Liver (tissue), 10 donors: ENCODE measurements at places on chromosomes 7 and 10. TPM values are rescaled to one million over a fixed set of nuclear protein-coding genes. Genes with fewer than 3 reads are reported as not detected.

Gene RBP4
- total RNA-seq = 2,873 TPM

Gene BUD31
- 28.6 TPM for total RNA-seq

Gene LSM8
- 37.0 TPM for total RNA-seq

Gene RET
- 0.33 TPM for total RNA-seq
